ENCODE measurements at places on chromosomes 6 and 20. TPM values are rescaled to one million over a fixed set of nuclear protein-coding genes. Genes with fewer than 3 reads are reported as not detected.

- no peak for DNase-seq
These were observed 172.1 kb downstream of the CDKAL1 start for GRCh38 chr6:20706238-20706938.

The FAM217A gene
- 0.34 TPM for polyA plus RNA-seq

The FAM217B gene
- polyA plus RNA-seq, result 26.7 TPM

The NHSL1 gene
- polyA plus RNA-seq, result 24.1 TPM

GRCh38 chr6:49634836-49635218 lies 1.8 kb downstream of the RHAG start:
- no peak for DNase-seq

DNA sequence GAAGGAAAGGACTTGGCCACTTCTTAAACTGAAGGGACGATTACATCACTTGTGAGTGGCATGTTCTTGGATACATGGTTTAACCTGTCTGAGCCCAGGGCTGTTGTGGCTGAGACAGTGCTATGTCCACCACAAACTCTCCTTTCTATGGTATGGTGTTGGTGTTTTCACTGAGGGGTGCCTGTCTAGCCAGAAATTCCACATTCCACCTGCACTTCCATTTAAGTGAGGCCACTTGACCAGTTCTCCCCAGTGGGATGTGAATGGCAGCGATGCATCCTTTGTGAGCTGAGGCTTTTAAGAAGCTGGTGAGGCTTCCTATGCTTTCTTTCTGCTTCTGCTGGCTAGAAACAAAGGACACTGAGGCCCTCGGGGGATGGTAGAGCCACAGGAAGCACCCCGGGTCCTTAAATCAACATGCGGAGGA lies 151.4 kb upstream of the CHD6 start:
- DNase-seq, result no peak

The FYN gene
- polyA plus RNA-seq, result 164 TPM

- no peak for DNase-seq
These were observed 128.3 kb downstream of the MAP3K7 start for GRCh38 chr6:90458353-90459224.

- no peak for DNase-seq
These were observed 100.8 kb downstream of the RTN4IP1 start for GRCh38 chr6:106528521-106528920.

GRCh38 chr6:389622-390021 lies 1.9 kb upstream of the IRF4 start:
- DNase-seq, result no peak

- DNase-seq, result no peak
These were observed 192.2 kb upstream of the TAB2 start for GRCh38 chr6:149125309-149125708.

The ZNF217 gene
- polyA plus RNA-seq, result 21.8 TPM

DNA sequence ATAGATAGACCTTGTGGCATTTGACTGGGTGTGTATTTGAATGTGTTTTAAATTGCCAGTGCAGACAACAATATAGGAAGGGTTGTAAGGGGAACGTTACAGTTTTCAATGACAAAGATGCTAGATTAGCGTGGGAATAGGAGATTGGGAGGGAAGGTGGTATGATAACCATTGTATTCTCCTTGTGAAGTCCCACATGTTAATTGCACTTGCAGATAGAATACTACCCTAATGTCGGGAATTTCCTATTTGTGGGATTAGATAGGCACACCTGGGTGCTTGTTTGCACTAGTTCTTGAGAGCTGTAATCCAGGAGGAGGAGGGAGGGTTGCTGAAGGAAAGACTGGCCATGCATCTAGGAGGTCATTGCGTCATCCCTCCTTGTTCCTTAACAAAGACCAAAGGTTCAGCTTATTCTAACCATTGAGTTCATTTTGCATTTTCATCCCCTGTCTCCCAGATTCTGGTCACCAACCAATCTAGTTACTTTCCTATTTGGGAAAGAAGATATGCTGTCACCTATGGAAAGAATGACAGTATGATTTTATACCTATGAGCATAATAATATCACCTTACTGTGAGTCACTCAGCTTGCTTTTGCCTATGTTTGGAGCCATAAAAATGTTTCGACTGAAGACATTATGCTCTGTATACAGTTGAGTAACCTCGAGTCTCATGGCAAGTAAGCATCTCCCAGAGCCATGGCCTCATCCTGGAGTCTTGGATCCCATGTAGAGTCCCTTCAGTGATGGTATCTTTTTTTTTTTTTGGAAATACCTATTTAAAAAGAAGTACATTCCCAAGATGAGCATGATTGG lies 201.5 kb downstream of the DTNBP1 start:
- no peak for DNase-seq

- DNase-seq, result no peak
These were observed 93.8 kb downstream of the RIN2 start for GRCh38 chr20:19851861-19852260.

- no peak for DNase-seq
These were observed 12.9 kb downstream of the ANKS1A start for GRCh38 chr6:34901930-34902329.

- DNase-seq, result peak; percentile 41
These were observed 1.2 kb downstream of the RNF217 start for GRCh38 chr6:124963416-124963785.

DNA sequence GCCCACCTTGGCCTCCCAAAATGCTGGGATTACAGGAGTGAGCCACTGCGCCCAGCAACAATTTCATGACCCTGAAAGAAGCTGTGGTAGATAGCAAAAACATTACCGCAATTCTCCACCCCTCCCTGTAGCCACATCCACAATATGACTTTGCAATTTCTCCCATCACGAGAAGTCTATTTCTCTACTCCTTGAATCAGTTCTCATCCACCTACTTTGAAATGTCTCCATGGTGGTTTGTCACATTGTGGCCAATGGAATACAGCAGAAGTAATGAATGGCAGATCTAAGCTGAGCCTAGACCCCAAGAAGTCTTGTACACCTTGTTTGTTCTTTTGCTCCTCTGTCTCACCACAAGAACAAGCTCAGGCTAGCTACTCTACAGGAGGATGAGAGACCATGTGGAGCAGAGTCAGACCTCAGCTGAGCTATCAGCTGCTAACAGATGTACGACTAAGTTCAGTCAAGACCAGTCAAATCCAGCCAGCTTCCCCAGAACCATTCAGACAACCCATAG lies 6.3 kb downstream of the OXT start:
- no peak for DNase-seq

DNA sequence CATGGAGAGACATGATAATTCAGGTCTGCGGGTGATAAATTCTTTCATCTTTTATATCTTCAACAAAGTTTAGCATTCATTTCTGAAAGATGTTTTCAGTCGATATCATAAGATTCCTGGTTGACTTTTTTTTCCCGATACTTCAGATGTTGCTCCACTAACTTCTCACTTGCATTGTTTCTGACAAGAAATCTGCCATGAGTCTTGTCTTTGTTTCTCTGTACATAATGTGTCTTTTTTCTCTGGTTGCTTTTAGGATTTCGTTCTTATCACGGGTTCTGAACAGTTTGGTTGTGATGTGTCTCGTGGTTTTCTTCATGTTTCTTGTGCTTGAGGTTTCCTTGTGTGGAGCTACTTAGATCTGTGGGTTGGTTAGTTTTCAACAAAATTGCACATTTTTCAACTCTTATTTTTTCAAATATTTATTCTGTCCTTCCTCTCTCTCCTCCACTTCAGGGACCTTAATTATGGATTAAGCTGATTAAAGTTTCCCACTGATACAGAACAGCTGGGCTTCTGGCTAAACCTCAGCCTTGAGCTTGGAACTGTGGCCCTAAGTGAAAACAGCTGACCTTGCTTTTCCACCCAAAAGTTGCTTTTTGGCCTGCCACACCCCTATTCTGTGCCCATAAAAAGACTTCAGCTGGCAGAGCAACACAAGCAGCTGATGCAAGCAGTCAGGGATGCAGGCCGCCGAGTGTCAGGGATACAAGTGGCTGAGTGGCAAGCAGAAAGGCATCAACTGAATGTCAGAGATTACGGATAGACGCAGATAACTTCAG lies 97.9 kb upstream of the SNX9 start:
- no peak for DNase-seq

GRCh38 chr6:134689177-134689576 lies 260.7 kb downstream of the ALDH8A1 start:
- DNase-seq, result no peak

The TNFRSF6B gene
- polyA plus RNA-seq, result 1.9 TPM

The OARD1 gene
- 18.1 TPM for polyA plus RNA-seq

The FAM162B gene
- polyA plus RNA-seq, result 6.7 TPM

DNA sequence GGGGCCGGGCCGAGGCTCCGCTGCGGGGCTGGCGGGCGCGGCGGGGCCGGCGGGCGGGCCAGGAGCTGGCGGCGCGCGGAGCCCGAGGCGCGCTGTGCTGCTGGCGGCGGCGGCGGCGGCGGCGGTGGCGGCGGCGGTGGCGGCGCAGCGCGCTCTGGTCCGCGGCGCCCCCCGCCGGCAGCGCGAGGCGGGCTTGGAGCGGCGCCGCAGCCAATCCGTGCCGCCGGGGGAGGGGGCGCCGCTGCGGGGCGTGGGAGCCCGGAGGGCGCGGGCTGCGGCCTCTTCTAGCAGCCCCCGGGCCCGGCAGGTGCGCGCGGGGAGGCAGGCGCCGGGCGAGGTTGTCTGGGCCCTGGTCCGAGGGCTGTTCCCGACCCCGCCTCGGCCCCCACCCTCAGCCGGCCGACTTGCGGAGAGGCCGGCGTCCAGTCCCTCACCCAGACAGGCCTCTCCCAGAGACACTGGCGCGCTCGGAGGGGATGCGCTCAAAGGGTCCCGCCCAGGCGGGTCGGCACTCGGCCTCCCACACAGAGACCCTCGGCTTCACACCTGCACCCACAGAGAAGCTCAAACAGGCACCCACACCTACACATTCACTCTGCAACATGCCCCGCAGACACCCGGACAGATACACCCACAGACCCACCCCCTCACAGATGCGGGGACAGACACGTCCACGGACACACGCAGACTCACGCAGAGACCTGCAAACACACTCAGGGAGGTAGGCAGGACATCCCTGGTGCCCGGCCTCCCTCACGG lies at the start of gene RIMS4:
Gene RIMS4 (minus strand): TSS at position 156 of the 759 bp plus-strand sequence. CDS start 275 bp downstream, outside the sequence.
- DNase-seq, result no peak

GRCh38 chr6:136076496-136076895 lies 173.6 kb downstream of the MTFR2 start:
- DNase-seq, result peak; percentile 42

GRCh38 chr6:7148100-7148822 lies 40.5 kb downstream of the RREB1 start:
- DNase-seq, result no peak

The HIVEP1 gene
- polyA plus RNA-seq, result 25.7 TPM

DNA sequence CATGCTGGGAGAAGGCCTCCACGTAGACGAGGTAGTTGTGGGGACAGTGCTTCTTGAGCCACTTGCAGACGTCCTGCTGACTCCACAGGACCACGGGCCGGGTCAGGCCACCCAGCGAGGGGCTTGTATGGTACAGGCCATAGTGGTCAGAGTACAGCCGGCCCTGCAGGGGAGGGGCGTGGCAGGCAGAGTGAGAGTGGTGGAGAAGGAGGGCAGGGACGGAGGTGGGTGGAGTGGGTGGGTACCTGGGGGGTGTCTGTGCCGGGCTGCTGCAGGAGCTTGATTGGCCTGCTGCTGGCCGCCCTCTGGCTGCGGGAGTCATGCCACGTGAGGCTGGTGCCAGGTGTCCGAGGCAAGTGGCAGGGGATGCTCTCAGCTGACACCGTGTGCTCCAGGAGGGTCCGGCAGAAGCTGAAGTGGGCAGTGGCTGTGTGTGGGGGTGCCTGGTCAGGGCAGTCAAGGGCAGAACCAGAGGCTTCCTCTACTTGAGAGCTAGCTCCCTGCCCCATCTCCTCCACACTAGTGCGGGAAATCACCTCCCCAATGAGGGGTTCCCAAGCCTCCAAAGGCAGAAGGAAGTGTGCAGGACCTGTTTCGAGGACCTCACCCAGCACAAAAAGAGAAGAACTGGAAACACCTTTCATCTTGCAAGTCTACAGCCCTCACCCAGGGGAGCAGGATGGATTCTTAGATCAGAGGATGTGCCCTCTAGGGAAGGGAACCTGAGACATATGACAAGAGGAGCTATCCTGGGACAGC lies 2.3 kb downstream of the SAMD10 start:
- no peak for DNase-seq

GRCh38 chr6:9499709-9500108 lies 915.2 kb downstream of the TFAP2A start:
- no peak for DNase-seq

The HLA-DOA gene
- polyA plus RNA-seq, result not detected

DNA sequence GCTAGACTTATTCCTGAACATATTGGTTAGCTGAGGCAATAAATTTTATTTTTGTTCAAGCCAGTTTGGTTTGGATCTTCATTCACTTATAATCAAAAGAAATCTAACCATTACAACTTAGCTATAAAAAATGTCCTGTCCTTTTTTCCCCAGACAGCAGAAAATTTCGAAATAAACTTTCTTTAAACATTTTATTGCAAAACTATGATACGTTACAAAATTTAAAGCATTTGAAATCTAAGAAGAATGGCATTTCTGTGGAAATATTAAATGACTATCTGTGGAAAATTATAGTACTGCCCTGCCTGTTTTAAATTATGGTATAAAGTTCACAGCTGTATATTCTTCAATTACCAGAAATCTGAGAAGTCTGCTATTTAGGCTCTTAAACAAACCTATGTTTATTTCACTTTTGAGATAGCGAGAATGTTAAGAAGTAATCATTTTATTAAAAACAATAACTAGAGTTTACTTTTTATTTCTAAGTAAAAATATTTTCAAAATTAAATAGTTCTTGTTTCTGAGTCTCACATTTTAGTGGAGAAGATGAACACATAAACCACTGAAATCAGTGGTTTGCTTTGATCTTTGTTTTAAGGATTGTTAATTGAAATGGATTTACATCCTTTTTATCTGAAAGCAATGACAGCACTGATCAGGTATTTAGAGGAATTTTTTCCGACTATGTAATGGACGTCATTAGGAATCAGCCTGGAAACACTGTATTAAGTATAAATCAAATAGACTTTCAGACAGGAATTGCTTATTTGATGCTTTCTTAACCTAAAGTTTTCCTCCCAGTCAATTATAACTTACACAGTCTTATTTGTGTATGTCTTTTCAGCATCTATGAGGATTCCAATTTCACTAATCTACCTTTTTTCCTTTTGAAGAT lies 553.7 kb downstream of the COL12A1 start:
- DNase-seq, result no peak

All from muscle of arm (tissue), 14 donors.